ENCODE measurements at places on chromosomes 1 and 21. TPM values are rescaled to one million over a fixed set of nuclear protein-coding genes. Genes with fewer than 3 reads are reported as not detected.

Gene SLC44A3
- 3.3 TPM for total RNA-seq

- no peak for DNase-seq
Observed at GRCh38 chr1:201006450-201006849, 17.1 kb downstream of the KIF21B start.

DNA sequence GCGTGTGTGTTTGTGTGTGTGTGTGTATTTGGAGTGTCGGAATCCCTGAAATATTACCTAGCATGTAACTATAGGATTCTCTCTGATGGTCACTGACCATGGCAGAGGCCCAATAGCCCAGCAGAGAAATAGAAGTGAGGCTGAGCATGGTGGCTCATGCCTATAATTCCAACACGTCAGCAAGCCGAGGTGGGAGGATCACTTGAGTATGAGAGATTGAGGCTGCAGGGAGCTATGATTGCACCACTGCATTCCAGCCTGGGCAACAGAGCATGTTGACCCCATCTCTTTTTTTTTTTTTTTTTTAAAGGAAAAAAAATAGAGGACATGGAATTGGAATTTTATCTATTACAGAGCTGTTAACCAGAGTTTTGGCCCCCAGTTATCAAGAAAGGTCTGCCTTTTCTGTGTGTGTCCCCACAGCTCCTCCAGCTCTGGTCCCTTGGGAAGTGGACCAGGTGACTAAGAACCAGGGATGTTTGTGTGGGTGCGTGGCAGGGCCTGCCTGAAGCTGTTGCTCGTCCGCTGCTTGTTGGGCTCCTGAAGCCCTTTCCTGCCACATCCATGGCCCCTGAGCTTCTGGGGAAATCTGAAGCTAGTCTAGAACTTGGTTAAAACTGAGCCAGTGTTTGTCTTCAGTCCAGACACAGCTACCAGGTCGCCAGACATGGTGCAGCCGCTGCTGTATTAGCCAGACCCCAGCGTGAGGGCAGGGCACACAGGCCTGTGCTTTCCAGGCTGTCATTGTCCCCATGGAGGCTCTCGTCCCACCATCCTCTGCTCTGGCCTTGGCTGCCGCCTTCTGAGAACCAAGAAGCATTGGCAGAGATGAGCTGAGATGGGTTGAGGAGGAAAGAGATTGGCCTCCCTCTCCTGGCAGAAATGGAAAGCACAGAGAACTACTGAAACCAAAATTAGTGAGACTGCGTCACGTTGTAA is 25.5 kb downstream of the CAPN9 start:
- DNase-seq = peak; percentile 85

DNA sequence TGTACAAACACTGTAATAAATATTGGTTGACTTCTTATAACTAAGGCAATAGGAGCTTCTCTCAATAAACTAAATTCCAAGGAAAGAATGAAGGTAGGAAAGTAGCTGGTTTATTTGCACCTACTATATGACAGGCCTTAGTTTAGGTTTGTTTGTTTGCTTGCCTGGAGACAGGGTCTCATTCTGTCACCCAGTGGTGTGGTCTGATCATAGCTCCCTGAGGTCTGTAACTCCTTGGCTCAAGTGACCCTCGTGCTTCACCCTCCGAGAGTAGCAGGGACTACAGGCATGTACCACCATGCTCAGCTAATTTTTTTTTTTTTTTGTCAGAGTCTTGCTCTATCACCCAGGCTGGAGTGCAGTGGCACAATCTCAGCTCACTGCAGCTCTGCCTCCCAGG is 1.9 kb upstream of the EDARADD start:
- no peak for DNase-seq

Data from tongue (tissue), 3 donors.